ENCODE measurements at places on chromosomes 1 and 21.

- no peak for DNase-seq
Observed at GRCh38 chr1:16970132-16970910, 10.1 kb downstream of the MFAP2 start.

GRCh38 chr1:179808503-179808902, 65.4 kb downstream of the FAM163A start:
- DNase-seq: no peak

GRCh38 chr1:184260382-184260781, 126.4 kb upstream of the C1orf21 start:
- no peak for DNase-seq

- DNase-seq: no peak
Observed at GRCh38 chr1:21520899-21521716, 11.9 kb downstream of the ALPL start.

GRCh38 chr1:30982937-30983336, 74.4 kb upstream of the SDC3 start:
- no peak for DNase-seq

DNA sequence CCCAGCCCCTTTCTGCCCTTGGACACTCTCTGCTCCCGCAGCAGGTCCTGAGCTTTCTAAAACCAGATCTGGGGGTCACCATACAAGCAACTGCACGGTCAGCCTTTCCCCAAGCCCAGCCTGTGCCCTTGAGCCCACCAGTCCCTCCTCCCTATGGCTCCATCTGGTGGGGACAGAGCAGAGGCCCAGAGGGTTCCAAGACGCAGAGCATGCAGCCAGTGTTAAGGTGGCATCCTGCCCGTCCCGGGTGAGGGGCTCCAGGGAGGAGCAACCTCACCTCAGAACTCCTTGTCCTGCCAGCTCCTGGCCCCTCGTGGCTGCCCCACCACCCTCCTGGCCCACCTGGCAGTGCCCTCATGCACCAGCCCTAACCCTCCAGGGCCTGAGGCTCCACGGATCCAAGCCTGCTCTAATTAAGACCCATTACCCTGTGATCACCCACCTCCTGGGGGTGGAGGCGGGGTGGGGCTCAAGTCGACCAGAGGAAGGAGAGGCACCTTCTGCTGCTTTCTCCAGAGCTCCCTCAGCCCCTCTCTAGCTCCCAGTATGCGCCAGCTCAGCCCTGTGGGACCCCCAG, 8.5 kb downstream of the CHD5 start:
- DNase-seq: no peak

- DNase-seq: no peak
Observed at GRCh38 chr1:197776351-197777105, 1.2 kb upstream of the DENND1B start.

DNA sequence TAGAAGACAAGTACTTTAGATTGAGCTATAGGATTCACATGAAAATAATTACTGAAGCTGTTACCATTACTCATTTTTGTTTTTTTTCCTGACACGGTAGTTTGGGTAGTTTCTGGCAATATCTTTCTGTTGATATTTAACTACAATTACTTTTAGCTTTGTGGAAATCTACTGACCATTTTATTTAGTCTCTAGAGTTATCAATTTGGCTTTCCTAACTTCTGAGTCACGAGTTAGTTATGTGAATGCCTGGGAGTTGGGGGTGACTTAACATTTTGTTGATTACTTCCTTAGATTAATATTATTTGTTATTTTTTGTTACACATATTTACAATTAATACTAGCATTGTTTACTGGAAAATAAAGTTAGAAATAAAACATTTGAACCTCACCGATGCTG, 160.6 kb downstream of the HMCN1 start:
- DNase-seq: no peak

GRCh38 chr1:36446271-36446670, 4.0 kb downstream of the OSCP1 start:
- DNase-seq: no peak

DNA sequence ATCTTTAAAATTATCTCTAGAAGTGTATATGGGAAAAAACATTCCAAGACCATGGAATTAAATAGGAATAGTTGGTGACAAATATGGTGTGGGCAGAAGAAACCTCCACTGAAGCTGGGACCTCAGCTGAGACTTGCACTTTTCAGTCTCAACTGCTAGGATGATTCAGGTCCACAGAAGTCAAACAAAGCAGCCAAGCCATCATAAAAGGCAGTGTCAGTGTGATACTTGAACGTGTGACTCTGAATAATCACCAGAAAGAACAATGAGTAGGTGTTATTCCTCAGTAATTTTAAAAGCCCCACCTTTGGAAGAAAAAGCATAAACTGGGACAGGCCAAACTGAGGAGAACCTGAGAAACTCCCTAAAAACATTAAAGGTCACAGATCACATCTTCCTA, 90.7 kb downstream of the ZNF281 start:
- no peak for DNase-seq

DNA sequence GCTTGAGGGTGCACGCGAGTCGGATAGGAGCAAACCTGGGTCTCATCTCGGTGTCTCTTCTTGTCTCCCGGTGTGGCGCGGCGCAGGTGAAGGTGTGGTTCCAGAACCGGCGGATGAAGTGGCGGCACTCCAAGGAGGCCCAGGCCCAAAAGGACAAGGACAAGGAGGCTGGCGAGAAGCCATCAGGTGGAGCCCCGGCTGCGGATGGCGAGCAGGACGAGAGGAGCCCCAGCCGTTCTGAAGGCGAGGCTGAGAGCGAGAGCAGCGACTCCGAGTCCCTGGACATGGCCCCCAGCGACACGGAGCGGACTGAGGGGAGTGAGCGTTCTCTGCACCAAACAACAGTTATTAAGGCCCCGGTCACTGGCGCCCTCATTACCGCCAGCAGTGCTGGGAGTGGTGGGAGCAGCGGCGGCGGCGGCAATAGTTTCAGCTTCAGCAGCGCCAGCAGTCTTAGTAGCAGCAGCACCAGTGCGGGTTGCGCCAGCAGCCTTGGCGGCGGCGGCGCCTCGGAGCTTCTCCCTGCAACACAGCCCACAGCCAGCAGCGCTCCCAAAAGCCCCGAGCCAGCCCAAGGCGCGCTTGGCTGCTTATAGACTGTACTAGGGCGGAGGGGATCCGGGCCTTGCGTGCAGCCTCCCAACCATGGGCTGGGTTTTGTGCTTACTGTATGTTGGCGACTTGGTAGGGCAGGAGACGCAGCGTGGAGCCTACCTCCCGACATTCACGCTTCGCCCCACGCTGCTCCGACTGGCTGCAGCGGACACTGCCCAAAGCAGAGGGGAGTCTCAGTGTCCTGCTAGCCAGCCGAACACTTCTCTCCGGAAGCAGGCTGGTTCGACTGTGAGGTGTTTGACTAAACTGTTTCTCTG, 5.1 kb downstream of the HLX start:
- no peak for DNase-seq

GRCh38 chr21:45302082-45303061, 14.7 kb upstream of the POFUT2 start:
- DNase-seq: no peak

GRCh38 chr1:203300441-203301330, 4.6 kb upstream of the BTG2 start:
- no peak for DNase-seq

DNA sequence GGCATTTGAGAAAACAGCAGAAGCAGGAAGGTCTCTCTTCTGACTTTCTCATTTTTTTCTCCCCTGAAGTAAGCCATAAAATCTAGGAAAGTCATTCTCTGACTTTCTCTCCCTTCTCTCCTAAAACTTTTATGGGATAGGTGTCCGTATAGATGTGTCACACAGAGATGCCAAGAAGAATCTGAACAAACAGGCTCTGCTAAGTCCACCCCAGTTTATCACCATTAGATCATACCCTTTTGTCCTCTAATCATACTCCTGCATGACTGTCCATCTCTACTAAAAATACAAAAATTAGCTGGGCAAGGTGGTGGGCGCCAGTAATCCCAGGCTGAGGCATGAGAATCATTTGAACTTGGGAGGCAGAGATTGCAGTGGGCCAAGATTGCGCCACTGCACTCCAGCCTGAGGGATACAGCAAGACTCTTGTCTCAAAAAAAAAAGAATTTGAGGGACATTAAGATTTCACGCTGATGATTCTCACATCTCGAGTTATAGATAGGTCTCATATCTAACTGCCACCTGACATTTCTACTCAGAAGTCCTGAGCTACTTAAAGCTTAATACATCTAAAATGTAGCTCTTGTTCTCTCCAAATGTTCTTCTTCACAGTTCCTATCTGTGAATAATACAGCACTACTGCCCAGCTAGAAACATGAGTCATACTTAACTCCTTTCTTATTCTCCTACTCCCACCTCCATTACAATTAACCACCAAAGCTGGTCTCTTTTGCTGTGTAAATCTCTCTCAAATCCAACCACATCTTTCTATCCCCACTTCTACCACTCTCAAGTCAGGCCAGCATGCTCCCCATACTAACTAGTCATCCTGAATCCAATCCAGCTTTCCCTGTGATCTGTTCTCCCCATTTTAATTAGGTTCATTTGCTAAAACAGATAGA, 47.7 kb downstream of the ZNF644 start:
- no peak for DNase-seq

DNA sequence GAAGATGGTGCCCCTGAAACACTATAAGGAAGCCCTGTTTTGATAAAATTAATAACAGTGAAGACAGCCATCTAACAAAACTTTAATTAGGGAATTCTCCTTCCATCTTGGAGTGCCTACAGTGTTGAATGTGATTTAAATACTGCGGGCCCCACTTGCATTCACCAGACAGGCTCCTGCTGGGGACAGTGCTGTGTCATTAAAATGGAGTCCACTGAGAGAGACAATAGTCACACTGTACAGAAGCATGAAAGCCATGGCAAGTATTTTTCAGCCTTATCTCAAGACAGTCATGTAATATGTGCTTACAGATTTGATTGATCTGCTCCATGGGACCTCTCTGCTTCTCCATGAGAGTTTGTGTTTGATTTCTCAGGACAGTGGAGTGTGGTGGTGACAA, 29.7 kb upstream of the ZBTB18 start:
- no peak for DNase-seq

- DNase-seq: no peak
Observed at GRCh38 chr1:185608177-185608576, 126.0 kb upstream of the HMCN1 start.

DNA sequence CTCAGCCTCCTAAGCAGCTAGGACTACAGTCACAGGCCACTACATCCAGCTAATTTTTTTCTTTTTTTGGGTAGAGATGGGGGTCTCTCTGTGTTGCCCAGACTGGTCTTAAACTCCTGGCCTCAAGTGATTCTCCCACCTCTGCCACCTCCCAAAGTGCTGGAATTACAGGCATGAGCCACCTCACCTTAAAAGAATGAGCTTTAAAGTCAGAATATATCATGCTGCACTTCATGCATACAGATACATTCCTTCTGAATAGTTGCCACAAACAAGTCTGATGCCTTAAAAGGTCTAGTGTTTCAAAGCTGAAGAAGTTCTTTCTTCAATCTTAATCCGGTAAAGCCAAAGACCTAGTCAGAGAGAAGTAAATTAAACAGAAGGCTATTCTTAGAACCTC, 23.8 kb upstream of the CPLANE2 start:
- DNase-seq: no peak

GRCh38 chr1:58165073-58165472, 381.5 kb downstream of the OMA1 start:
- no peak for DNase-seq

GRCh38 chr1:55694310-55694801, 479.2 kb upstream of the USP24 start:
- peak; percentile 57 for DNase-seq

GRCh38 chr21:42144221-42144620, 73.1 kb downstream of the UMODL1 start:
- DNase-seq: no peak

DNA sequence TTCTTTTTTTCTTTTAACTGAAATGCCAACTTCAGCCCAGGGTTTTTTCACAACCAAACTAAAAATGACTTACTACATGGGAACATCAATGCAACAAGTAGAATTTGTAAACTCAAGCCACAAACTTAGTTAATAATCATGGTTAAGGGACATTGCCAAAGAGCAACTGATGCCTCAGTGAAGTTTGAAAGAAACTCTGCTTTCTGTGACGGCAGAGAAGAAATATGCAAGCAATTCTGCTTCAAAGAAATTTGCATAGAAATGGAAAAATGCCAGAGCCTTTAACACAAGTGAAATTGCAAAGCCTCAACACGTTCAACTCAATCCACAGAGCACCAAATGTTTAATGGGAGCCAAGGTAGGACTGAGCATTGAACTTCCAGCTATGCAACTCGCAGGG, 5.0 kb upstream of the CHD5 start:
- DNase-seq: no peak

DNA sequence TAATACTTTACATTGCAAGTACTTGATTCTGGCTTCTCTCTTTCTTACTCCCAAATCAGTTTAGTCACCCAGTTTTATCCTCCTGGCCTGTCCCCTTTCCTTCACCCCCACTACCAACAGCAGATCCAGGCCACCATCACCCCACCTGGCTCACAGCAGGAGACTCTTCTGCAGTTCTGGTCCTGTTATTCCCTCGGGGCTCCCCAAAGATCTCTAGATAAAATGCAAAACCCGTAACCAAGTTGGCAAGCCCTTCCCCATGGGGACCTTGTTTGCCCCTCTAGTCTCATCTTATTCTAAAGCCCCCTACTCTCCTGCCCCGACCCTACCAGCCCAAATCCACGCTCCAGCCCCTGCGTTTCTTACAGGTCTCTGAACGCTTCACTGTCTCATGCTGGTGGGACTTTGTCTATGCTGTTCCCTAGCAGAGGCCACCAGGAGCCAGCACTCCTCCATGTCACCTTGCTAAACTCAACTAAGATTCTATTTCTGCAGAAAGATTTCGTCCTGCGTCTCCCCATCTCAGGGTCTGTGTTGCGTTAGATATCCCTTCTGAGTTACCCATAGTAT, 4.0 kb downstream of the ABCG1 start:
- no peak for DNase-seq

DNA sequence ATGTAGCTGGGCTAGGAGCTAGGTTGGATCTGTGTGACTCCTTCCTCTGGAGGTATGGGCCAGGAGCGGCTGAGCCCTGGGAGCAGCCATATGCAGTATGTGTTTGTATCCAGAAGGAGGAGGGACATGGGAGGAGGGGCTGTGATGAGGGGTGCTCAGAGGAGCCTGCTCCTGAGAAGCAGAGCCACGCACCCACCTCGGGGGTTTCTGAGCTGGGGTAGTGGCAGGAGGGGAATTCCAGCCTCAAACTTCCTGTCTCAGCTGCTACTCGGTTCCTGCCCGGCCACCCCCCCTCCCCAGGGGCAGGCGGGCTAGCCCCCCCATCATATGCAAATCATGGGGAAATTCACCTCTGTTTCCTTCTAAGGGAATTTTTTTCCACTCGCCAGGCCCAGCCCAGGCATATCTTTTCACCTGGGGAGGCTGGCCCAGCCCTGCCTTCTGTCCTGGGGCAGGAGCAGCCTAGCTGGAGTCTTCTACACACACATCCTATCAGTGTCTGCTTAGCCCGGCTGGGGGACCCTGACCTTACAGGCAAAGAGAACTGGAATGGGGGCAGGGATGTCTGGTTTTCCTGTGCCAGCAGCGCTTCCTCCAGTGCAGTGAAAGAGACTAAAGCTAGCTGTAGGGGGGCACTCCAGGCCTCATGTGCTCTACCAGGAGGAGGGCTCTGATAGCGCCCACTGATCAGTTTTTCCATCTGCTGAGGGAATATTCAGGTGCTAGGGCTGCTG, 3.0 kb downstream of the ZC3H12A start:
- no peak for DNase-seq

GRCh38 chr1:206962272-206962671, 8.0 kb downstream of the FCAMR start:
- DNase-seq: no peak

GRCh38 chr1:117883616-117884015, 45.8 kb downstream of the GDAP2 start:
- DNase-seq: no peak
